Adipocyte (in vitro differentiated cells): ENCODE measurements at places on chromosomes 5 and 9.
A peak's percentile ranks its signal among the peaks of the same experiment; 100 is the strongest.

DNA sequence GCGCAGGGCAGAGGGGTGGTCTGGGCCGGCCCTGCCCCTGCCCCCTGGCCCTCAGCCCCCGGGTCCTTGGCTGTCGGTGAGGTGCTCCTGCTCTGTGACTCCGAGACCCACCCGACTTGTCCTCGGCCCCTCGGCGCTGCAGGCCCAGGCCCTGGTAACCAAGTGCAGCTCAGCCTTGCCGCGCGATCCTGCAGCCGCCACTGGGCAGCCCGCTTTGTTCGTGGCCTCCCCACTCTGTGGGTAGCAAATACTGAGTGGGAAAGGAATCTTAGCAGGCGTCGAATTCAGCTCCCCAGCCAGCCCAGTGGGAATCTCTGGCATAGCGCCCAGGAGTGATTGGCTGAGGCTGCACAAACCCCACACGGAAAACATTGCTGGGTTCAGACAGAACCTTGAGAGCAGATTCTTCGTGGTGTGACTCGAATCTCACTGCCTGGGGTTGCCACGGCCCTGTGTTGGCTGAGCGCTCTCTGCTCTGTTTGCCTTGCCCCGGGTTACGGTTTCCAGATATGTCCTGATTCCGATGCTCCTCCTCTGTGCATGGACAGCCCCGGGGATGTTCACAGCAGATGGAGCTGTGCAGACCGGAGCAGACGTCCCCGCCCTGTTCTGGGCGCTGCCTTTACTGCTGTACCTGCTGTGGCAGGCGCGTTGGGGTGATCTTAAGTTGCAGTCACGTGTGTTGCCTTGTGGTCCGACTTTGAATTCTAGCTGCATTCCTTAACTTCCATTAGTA lies 13.4 kb upstream of the EXOC3 start:
- peak; percentile 42 for DNase-seq

DNA sequence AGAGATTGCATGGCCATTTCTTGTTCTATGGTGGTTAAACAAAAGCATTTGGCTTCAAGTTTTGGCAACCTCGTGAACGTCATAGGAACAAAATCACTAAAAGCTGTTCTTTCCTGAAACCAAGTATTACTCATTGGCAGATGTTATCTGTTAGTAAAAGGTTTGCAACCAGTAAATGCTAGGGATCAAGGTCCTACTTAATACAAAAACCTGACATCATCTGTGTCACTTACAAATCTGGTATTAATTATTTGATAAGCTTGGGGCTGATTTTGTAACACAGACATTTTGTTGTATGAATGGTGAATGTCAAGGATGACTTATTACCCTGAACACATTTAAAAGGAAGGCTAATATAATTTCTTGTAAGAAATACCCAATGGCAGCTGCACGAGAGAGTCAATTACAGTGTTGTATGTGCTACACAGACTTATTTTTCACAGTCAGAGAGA lies 486.4 kb upstream of the ZNF608 start:
- peak; percentile 82 for DNase-seq

- peak; percentile 33 for DNase-seq
Observed at GRCh38 chr9:73179589-73179988, 27.9 kb downstream of the ANXA1 start.

GRCh38 chr5:170892196-170892595 lies 30.4 kb downstream of the RANBP17 start:
- peak; percentile 52 for DNase-seq

- peak; percentile 79 for DNase-seq
Observed at GRCh38 chr9:121246821-121247561, 21.0 kb upstream of the GSN start.

- no peak for DNase-seq
Observed at GRCh38 chr5:107567901-107568671, 102.7 kb downstream of the EFNA5 start.

DNA sequence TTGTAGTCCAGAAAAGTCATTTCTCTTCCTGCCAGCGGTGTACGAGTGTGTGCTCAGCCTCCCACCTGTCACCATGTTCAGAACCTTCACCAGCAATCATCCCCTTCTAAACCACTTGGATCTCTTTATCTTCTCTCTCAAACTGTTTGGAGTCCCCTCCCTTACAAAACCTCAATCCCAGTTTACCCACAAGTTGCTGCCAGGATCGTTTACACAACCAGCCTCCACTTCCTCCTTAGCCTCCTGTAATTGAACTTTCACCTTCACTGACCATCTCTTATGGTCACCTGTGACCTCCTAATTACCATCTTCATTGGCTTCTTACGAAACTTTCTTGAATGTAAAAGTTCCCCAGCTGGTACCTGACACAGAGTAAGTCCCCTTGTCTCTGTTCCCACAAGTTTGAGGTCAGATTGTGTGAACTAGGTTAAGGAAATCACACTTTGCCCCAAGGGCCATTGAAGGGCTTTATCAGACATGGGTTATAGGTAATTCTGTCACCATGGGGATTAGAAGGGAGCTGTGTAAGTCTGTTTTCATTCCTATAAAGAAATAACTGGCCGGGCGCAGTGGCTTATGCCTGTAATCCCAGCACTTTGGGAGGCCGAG lies 20.0 kb downstream of the RNF44 start:
- DNase-seq = no peak

GRCh38 chr5:116750631-116751580 lies 176.3 kb upstream of the SEMA6A start:
- DNase-seq = no peak

- no peak for DNase-seq
Observed at GRCh38 chr5:138658676-138659075, 83.5 kb upstream of the HSPA9 start.

- DNase-seq = no peak
Observed at GRCh38 chr9:15512204-15512603, 1.4 kb upstream of the PSIP1 start.

DNA sequence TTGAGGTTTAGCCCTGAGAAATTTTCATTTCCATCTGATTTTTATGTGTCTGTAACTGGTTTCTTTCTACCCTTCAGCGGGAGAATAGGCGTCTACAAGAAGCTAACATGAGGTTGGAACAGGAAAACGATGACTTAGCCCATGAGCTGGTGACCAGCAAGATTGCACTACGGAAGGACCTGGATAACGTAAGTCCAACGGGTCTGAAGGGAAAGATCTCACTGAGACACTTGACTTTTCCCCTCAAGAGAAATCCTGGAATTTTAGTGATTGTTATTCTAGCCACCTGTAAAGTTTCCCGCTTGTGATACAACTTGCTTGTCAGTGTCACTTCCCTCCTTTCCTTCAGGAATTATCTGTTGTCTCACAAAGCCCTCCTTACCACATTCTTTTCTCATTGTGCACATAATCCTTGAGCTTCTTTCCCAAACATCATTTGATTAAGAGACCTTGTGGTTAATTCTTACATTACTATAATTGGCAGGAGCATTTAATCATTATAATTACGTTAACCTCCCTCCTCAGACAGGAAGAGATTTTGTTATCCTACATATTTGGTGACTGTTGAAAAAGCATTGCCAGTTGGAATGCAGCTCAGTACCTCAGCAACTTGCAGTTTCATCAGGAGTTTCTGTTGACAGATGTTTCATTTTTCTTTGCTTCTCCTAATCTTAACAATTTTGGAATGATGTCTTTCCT lies 56.9 kb downstream of the GPR21 start:
- peak; percentile 27 for DNase-seq

DNA sequence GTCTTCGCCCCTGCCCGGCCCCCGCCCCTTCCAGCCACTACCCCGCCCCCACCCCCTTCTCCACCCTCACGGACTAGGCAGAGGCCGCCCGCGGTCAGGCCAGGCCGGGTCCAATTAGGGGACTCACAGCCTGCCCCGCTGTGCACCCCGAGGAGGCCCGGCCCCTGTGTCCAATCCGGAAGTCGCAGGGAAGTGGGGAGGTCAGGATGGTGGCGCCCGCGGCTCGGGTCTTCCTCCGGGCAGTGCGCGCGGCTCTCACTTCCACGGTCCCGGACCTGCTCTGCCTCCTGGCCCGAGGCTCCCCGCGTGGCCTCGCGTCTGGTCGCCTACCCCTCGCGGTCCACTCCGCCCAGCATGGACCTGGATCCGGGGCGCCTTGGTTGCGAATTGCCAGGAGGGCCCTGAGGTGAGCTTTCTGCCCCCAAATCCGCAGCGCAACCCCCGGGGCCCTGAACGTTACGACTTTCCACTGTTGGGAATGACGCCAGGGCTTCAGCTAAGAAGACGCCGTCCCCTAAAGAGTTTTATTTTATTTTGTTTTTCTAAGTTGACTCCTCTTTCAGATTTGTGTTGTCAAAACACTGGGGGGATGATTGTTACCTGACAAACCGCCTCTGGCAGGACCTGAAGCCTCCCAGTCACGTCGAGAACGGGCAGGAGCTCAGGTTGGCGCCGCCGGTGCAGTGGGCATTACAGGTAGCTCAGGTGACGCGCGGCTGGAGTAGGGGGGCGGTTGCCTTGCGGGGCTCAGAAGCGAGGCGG lies 763 bp upstream of the IRX2 start:
- no peak for DNase-seq
